ENCODE measurements at places on chromosomes 16 and 17. TPM values are rescaled to one million over a fixed set of nuclear protein-coding genes. Genes with fewer than 3 reads are reported as not detected.

The COX6A2 gene
- not detected for total RNA-seq

The CFAP97D1 gene
- 0.16 TPM for total RNA-seq

The ARL2BP gene
- total RNA-seq: 64.0 TPM

DNA sequence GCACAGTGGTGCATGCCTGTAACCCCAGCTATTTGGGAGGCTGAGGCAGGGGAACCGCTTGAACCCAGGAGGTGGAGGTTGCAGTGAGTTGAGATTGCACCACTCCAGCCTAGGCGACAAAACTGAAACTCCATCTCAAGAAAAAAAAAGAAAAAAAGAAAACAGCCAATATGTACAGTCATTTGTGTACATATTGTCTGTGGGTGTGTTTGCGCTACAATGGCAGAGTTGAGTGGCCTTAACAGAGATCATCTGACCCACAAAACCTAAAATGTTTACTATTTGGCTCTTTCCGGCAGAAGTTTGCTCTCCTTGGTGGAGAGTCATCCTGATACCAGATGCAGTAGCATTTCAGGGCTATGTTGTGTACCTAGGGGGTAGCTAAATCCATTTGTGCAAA, 57.9 kb downstream of the ARSG start:
- no peaks in the 10 kb centered on the region for H3K27me3 ChIP-seq
- H3K4me3 ChIP-seq: no peak overlapping the region
- DNase-seq: no peak
- H3K4me1 ChIP-seq: no peaks in the 10 kb centered on the region
- H3K36me3 ChIP-seq: no peaks in the 10 kb centered on the region
- no peak overlapping the region for H3K27ac ChIP-seq

DNA sequence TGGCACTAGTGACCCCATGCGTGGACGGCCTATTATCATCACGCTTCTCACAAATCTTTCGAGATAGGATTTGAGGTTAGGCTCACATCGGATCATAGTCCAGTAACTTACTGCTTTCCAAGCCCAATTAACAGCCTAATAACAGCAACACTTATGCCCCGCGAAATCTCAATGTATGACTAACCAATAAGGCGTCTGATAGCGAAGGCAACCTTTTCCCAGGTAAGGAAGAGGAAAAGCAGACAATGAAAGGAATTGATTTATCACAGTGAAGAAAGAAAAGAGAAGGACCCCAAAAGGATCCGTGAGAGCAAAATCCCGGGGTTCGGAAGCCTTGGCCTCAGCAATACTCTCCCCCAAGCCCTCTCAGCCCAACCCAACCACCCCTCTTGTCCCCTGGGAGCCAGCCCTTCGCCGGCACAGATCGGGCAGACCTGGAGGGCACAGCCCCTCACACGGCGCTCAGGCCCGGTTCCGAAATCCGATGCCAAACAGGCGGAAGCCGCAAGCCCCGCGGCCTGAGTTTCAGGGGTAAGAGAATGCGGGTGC, 534 bp downstream of the GPATCH8 start:
- H3K4me3 ChIP-seq: peak overlapping the region; percentile 86
- peak overlapping the region; percentile 90 for H3K27ac ChIP-seq
- H3K27me3 ChIP-seq: no peaks in the 10 kb centered on the region
- H3K4me1 ChIP-seq: no peaks in the 10 kb centered on the region
- no peaks in the 10 kb centered on the region for H3K36me3 ChIP-seq

- no peaks in the 10 kb centered on the region for H3K4me1 ChIP-seq
- H3K27ac ChIP-seq: no peak overlapping the region
- H3K36me3 ChIP-seq: no peaks in the 10 kb centered on the region
- DNase-seq: no peak
- no peak overlapping the region for H3K4me3 ChIP-seq
Measured at GRCh38 chr17:48732688-48733629, 4.4 kb upstream of the HOXB13 start.

DNA sequence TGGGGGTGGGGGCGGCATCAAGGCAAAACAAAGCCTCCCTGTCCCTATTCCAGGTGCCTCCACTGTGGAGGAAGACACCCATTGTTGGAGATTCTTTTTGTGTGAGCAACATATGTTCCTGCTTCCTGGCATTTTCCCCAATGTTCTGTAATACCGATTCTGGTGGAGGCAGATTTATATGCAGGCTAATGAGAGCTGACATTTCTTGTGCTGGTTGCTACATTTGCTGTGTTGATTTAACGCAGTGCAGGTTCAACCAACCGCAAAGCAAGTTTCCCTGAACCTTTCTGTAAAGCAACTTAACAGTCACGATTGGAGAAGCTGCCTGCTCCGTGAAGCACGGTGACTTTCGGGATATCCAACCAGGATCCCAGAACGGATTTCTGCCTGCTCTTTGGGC, 260.5 kb downstream of the CBLN1 start:
- no peak for DNase-seq
- H3K36me3 ChIP-seq: no peaks in the 10 kb centered on the region
- no peaks in the 10 kb centered on the region for H3K27me3 ChIP-seq
- H3K27ac ChIP-seq: no peak overlapping the region
- H3K4me1 ChIP-seq: no peaks in the 10 kb centered on the region
- H3K4me3 ChIP-seq: no peak overlapping the region

Data from breast epithelium (tissue), 4 donors.